ENCODE measurements at places on chromosomes 6 and 20.
A peak's percentile ranks its signal among the peaks of the same experiment; 100 is the strongest.

DNA sequence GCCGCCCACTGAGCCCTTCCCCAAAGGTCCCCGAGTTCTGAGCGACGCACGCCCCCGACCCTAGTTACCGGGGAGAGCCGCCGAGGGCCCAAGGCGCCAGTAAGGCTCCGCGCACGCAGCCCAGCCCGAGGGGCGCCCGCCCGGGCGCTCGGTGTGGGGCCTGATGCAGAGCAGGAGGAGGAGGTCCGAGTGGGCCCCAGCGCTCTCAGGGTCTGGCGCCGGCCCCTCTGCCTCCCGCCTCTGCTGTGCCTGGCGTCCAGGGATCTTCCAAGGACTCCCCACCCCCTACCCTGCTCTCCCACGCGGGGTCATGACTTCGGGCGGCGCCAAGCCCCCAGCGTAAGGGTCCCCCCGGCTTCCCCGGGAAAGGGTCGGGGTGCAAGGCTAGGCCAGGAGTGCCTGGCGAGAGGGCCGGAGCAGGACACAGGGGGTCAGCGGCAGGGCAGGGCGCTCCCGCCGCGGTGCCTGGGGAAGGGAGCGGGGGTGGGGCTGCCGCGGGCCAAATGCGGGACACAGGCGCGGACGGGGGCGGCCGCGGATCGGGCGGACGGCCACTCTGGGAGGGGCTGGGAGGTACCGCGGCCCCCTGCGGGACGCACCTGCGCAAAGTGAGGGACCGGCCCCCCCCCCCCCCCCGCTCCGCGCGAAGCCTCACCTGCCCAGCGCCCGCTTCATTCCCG, 637 bp downstream of the ABHD12 start:
- DNase-seq = peak; percentile 73

GRCh38 chr20:14336686-14337085, 726 bp downstream of the FLRT3 start:
- DNase-seq = no peak

GRCh38 chr6:151155095-151155494, 84.7 kb upstream of the AKAP12 start:
- DNase-seq = no peak

DNA sequence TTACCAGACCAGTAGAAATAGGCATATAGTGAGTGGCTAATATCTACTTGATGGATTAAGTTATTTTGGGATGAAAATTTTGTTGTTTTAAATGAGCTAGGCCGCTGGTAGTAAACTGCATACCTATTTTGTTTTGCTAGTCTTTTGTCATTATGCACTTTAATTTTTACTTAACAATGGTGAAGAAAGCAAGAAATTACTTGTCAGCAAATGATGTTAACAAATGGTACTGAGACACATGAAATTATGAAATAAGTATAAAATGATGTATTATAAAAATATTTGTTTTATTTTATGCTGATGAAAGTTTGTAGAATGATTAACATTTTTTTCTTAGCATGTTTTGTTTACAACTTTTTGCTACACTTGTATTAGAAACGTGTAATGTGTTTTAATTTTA, 807.7 kb downstream of the TBC1D32 start:
- no peak for DNase-seq

- no peak for DNase-seq
Measured at GRCh38 chr6:142851601-142852000, 93.4 kb downstream of the HIVEP2 start.

All from coronary artery (tissue), 2 donors.